ENCODE measurements at places on chromosomes 2 and 18.

- no peak for DNase-seq
These were observed 10.1 kb upstream of the CCDC138 start for GRCh38 chr2:108776475-108776874.

GRCh38 chr2:23751747-23752265 is 175.1 kb downstream of the ATAD2B start:
- DNase-seq = no peak

- DNase-seq = no peak
These were observed 918 bp upstream of the NABP1 start for GRCh38 chr2:191676790-191677645.

DNA sequence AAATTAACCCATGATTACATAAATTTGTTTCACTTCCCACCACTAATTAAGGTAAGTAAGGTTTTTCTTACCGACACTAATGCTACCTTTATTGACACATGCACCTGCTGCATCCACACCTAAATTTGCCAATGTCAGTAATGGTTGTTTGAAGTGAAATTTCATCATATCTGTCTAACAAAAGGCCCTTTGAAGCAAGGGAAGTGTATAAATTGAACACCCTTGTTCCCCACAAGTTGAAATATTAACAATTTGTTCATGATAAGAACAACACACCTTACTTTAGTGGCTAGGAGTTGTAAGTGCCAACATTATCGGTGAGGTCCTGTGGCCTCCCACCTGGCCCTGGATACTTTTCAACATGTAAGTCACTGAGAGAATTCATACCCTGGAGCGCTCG is 116.3 kb upstream of the CDCA7 start:
- no peak for DNase-seq

DNA sequence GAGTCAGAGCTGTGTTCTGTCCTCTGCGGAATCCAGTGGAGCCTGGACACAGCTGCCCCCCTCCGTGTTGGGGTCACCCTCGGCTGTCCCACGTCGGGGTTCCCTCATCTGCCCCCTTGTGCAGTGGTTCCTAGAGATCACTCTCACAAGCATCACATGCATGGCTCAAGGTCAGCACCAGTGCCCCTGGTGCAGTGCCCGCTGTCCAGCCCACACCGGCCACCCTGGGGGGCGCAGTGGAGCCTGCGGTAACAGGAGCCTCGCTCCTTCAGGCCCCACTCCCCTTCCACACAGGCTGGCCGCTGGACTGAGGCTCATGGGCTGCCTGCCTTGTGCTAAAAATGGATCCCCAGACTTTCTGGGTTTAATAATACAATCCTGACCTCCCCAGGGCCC is 8.8 kb downstream of the TEKT4 start:
- DNase-seq = no peak

DNA sequence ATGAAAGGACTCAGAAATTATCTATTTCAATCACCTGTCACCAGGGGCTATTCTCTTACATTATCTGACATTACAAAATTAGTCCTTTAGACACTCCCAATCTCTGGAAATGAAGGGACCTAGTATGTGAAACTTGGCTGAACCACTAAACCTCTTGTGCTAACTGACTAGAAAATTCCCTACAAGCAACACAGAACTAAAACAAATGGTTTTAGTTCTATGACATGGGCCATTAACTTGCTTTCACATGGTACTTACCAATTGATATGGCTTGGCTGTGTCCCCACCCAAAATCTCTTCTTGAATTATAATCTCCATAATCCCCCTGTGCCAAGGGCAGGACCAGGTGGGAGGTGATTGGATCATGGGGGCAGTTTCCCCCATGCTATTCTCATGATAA is 16.6 kb downstream of the SERPINE2 start:
- DNase-seq = no peak
